Amniotic stem cell (primary cell): ENCODE measurements at places on chromosomes 2 and 18.

DNA sequence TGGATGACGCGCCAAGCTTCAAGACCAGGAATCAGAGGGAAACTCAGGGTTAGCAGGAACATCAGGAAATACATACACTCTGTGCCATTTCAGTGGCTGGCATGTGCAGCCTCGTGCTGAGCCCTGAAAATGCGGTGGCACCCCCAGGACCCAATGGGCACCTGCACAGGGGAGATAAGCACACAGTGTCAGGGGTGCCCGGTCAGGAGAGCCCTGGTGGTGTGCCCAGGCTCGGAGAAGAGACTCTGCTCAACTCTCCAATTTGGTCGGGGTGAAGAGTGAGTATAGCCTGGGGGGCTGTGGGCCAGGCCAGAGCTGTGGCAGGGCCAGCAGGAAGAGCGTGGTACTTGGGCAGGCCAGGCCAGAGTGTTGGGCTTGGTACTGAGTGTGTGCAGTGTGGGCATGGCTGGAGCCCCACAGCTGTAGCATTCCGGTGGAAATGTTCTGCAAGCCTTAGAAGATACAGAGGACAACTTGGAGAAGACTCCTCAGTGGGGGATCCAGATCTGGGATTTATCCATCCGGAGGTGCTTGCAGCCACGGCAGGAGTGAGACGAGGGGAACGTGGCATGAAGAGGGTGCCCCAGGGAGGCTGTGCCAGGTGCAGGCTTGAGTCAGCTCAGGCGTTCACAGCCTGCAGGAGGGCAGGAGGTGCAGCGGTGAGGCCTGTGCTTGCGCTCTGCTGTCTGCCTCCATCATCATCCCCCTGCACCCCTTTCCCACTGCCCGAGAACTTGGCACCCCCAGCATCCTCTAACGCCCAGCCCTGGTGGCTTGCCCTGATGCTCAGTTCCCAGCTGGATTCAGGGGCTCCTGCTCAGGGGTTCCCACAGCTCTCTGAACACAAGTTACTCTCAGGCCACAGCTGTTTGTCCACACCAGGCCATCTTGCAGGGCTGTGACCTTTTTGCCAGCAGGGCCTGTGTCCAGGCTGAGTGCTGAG is 451.7 kb upstream of the HS6ST1 start:
- no peak for DNase-seq

DNA sequence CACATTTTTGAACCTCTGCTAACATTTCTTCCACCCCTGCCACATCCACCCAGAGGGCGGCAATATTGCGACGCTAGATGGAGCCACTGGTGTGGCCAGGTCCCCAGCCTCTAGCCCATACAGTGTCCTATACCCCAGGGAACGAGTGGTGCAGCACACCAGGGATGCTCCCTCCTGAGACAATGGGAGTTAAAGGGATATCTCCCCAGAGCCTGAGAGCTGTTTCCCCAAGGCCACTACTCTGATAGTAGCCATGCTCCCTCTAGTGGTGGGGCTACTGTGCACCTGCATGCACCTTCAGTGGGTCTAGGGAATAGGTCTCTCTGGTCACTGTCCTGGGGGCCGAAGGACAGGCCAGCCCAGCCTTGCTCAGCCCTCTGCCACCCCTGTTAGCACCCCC is 336.4 kb upstream of the FSHR start:
- DNase-seq = no peak

- DNase-seq = no peak
Measured at GRCh38 chr2:226679389-226680065, 120.1 kb downstream of the IRS1 start.

DNA sequence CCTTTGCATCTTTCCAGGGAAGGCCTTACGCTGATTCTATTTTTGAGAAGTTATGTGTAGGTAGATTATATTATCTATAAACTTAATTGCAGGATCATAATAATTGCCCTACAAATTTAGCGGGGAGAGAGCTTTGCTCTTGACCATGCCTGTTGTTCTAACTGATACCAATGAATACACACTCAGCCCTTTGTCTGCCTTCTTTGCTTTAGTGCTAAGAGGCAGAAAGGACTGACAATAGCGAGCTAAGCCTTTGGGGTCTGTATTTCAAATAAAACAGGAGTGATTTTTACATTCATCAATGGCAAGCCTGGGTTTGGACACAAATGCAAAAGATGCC is 115.3 kb upstream of the STON1 start:
- no peak for DNase-seq

DNA sequence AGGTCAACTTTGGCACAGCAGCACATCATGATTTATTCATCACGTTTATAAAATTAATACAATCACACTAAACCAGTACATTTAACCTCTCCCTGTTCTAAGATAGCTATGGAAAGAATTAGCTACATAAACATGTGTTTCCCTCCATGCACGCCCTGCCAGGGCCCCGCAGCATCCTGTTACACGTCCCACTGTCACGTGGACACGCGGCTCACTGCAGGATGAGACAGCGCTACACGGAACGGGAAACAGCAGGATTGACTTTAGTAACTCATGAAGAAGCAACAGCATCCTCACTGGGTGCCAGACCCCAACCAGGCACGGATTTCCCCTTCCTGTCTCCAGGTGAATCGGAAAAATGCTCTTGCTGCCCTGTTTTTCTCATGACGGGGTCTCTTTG is 30.9 kb upstream of the SALL3 start:
- no peak for DNase-seq

- DNase-seq = no peak
Measured at GRCh38 chr2:86510436-86510933, 52.8 kb downstream of the CHMP3 start.

- no peak for DNase-seq
Measured at GRCh38 chr2:64932371-64933216, 56.6 kb upstream of the SLC1A4 start.

DNA sequence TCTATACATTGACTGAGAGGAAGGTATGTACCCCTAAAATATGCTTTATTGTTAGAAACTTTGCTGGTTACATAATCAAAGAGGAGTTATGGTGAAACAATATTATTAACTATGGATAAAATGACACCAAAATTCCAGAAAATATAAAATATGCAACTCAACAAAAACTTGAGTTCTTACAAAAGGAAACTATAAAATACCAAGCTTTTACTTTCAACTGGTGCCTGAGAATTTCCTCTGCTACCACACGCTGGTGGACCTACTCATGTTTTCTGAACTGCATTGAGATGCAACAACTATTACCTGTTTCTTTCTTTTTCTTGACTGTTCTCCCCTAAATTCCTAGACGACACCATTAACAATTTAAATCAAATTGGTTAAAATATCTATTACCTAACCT is 8.2 kb upstream of the NFE2L2 start:
- DNase-seq = no peak

GRCh38 chr2:51224790-51225189 is 192.9 kb upstream of the NRXN1 start:
- no peak for DNase-seq

- DNase-seq = no peak
Measured at GRCh38 chr18:4333043-4333442, 122.1 kb downstream of the DLGAP1 start.

GRCh38 chr2:3054066-3054465 is 323.6 kb downstream of the EIPR1 start:
- DNase-seq = no peak
